ENCODE measurements at places on chromosomes 3 and 15.

GRCh38 chr15:99109555-99110021 is 4.7 kb downstream of the SYNM start:
- no peak for DNase-seq

DNA sequence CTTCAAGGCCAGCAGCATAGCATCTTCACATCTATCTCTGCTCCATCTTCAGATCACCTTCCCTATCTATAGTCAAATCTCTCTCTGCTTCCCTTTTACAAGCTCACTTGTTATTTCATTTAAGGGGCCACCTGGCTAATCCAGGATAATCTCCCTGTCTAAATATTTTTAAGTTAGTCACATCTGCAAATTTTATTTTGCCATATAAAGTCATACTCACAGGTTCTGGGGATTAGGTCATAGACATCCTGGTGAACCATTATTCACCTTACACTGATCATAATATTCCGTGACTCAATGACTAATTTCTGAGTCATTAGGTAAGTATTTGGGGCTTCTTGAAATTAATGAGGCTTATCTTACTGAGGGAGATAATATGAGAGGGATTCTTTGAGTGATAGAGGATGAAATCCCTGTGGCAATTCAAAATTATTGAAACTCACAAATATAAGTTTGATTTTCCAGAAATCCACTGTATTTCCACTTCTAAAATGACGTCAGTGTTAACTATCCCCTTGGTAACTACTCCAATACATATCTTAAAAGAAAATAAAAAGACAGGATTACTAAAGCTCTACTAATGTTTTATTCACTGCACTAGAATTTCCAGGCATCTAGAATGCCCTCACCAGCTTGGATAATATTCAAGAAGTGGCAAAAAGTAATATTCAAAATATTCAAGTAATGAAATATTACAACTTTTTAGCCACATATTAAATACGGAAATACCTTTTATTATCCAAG is 93.7 kb upstream of the RBMS3 start:
- DNase-seq, result no peak

GRCh38 chr3:193553586-193553985 is 1.1 kb downstream of the ATP13A4 start:
- no peak for DNase-seq

DNA sequence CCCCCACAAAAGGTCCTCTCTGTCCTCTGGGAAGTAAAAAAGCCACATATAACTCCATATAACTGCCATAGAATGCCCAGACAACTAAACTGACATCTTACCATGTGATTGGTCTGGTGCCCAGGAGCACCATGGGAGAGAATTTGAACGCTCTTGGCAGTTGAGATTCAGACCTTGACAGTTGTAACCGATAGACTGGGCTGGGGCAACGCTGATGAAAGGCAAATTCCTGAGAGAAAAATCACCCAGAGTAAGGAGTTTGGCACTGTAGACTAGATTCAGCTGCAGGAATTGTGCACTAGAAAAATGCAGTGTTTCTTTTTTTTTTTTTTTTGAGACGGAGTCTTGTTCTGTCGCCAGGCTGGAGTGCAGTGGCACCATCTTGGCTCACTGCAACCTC is 240.5 kb downstream of the SOX2 start:
- DNase-seq, result no peak

GRCh38 chr15:46326173-46326572 is 691.3 kb downstream of the SQOR start:
- no peak for DNase-seq

GRCh38 chr15:67433495-67434099 is 87.3 kb upstream of the C15orf61 start:
- DNase-seq, result no peak

Data from NCI-H2227 treated with DMSO at 0.1 percent for 48 hours (cell line).